Esophagus muscularis mucosa (tissue), 4 donors: ENCODE measurements at places on chromosomes 3 and 15.

- H3K4me1 ChIP-seq = peaks cover 100% of the 10 kb centered on the region
- DNase-seq = no peak
- peak overlapping the region; percentile 69 for H3K27ac ChIP-seq
- H3K27me3 ChIP-seq = no peaks in the 10 kb centered on the region
- no peak overlapping the region for H3K4me3 ChIP-seq
Measured at GRCh38 chr15:89096664-89097063, 8.4 kb downstream of the ABHD2 start.

GRCh38 chr3:48180021-48180420, 8.2 kb downstream of the CDC25A start:
- no peak overlapping the region for H3K4me3 ChIP-seq
- no peak for DNase-seq
- H3K27ac ChIP-seq = no peak overlapping the region
- no peaks in the 10 kb centered on the region for H3K4me1 ChIP-seq

DNA sequence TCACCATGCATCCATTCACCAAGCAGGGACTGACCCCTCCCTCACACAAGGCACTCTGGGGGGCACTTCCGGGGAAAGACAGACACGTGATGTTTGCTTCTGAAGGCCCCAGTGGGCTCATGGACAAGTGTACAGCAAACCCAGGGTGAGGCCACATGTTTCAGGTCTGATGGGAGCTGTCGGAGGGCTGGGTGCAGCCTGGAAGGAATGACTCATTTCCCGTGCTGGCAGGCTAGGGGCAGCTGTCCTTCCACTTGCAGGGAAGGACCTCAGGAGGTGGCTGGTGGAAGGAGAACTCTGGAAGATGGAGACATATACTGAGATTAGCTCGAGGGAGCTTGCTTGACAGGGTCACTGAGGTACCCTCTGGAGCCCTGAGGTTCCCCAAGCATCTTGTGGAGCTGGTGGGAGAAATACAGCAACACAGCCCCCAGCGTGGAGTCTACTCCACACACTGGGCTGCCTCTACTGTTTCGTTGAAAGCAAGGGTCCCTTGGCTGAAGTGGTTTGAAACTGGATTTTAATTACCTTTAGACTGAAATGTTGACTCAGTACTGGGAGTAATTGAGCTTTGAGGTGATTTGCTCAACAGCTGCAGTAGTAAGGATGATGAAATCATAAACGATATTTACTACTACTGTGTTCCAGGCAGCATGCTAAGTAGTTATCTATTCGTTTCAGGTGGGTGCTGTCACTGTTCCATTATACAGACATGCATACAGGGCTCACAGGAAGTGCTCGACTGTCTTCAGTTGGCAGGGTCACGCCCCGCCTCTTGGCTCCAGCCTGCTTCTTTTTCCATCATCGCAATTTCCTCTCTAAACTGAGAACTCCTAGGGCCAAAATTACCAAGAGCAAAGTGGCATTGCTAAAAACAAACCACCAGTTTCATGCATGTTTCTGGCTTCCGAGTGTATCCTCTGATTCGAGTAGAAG, 230.4 kb downstream of the ADAMTS17 start:
- no peaks in the 10 kb centered on the region for H3K27me3 ChIP-seq
- no peak overlapping the region for H3K4me3 ChIP-seq
- peaks cover 58% of the 10 kb centered on the region for H3K4me1 ChIP-seq
- no peak for DNase-seq
- peak overlapping the region; percentile 59 for H3K27ac ChIP-seq
- H3K36me3 ChIP-seq = no peaks in the 10 kb centered on the region

DNA sequence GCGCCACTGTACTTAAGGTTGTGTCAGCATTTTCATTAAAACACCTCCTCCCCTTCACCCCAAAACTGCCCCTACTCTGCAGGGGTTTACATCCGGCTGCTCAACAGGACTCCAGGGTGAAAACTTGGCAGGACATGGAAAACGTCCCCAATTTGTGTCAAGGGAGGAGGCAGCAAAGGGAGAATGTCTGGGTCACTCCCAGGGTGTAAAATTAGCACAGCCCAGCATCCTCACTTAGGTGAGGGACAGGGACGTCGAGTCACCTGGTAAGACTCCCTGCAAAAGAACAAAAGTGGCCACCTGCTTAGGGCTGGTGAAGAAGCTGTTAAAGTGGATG, 532.3 kb downstream of the FOXP1 start:
- H3K4me3 ChIP-seq = no peak overlapping the region
- DNase-seq = peak; percentile 24
- H3K27me3 ChIP-seq = no peaks in the 10 kb centered on the region
- peaks cover 25% of the 10 kb centered on the region for H3K36me3 ChIP-seq

- no peak for DNase-seq
- no peak overlapping the region for H3K4me3 ChIP-seq
- no peaks in the 10 kb centered on the region for H3K27me3 ChIP-seq
- no peaks in the 10 kb centered on the region for H3K36me3 ChIP-seq
- no peak overlapping the region for H3K27ac ChIP-seq
- peaks cover 27% of the 10 kb centered on the region for H3K4me1 ChIP-seq
Measured at GRCh38 chr3:177931346-177931745, 604.9 kb upstream of the KCNMB2 start.

DNA sequence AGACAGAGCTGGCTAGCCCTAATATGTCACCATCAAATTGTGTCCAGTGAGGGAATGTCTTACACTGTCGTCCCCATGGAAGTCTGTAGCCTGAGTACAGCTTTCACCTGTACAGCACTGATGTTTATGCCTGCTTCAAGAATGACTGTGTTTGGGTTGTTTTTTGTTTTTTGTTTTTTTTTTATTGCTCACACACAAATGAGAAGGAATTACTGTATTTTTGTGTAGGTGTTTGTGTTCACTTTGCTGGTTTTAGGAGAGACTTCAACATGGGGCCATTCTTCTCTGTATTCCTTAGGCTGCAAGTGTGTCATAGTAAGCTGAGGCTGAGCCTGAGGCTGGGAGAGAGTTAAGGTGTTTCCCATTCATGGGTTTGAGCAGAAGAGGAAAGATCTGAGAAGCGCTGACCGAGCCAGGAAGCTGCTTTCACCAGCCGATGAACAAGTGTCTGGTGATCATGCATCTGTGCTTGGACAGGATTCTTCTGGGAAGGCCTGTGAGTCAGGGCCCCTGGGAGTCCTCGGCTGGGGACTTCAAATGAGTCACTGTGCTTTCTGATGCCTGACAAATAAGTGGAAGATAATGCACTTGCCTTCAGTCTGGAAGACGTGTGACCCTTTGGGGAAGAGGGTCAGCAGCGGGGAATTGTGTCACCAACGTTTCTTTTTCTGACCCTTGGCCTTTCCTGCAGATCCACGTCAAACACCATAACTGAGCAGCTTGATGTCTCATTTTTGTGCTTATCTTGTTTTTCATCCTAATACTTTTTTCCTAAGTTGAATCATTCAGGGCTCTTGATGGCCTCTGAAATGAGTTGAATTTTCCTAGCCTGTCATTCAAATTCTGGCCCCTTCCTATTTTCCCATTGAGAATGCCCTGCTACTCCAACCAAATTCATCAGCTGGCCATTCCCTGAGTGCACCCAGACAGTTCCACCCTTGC, 36.7 kb upstream of the ZBTB38 start:
- H3K27me3 ChIP-seq = no peaks in the 10 kb centered on the region
- peaks cover 19% of the 10 kb centered on the region for H3K4me1 ChIP-seq
- no peaks in the 10 kb centered on the region for H3K36me3 ChIP-seq
- H3K4me3 ChIP-seq = no peak overlapping the region
